ENCODE measurements at places on chromosomes 5 and 9.
A peak's percentile ranks its signal among the peaks of the same experiment; 100 is the strongest.

DNA sequence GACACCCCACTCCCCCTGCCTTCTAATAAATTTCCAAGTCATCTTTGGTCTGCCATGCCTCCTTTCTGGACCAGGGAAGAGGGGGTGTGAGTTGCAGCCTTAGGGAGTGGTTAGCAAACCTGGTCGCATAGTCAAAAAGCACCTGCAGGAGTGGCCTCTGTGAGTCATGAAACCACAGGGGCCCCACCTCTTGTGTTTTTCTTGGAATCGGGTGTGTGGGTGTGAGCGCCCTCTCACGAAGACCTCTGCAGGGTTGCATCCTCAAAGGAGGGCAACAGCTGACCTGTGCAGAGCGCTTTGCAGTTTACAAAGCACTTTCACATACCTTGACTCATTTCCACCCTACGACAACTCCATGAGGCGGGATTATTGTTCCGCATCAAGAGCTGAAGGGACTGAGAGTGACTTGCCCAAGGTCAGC is 36.8 kb upstream of the TEX48 start:
- peak; percentile 49 for DNase-seq

GRCh38 chr9:108708448-108708847 is 147.3 kb downstream of the ACTL7B start:
- no peak for DNase-seq

- DNase-seq = no peak
These were observed 62.6 kb downstream of the ANKRD55 start for GRCh38 chr5:56170557-56170956.

GRCh38 chr5:89901346-89901745 is 508.2 kb downstream of the CETN3 start:
- DNase-seq = no peak

DNA sequence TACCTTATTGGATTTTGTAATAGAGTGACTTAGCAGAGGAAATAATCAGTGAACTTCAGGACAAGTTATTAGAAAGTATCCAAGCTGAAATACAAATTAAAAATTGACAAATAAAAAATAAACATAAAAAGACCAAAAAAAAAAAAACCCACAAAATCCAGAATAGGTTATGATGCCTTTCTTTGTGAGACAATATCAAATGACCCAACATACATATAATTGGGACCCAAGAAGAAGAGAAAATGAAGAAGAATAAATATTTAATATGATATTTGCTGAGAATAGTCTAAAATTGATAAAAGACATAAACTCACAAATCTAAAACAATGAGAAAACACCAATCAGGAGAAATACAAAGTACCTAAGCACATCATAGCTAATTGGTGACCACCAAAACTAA is 81.8 kb downstream of the ICE1 start:
- no peak for DNase-seq

- no peak for DNase-seq
These were observed 1.8 kb upstream of the ADAMTS13 start for GRCh38 chr9:133420392-133420827.

- no peak for DNase-seq
These were observed 119.1 kb upstream of the RASEF start for GRCh38 chr9:83182071-83182470.

DNA sequence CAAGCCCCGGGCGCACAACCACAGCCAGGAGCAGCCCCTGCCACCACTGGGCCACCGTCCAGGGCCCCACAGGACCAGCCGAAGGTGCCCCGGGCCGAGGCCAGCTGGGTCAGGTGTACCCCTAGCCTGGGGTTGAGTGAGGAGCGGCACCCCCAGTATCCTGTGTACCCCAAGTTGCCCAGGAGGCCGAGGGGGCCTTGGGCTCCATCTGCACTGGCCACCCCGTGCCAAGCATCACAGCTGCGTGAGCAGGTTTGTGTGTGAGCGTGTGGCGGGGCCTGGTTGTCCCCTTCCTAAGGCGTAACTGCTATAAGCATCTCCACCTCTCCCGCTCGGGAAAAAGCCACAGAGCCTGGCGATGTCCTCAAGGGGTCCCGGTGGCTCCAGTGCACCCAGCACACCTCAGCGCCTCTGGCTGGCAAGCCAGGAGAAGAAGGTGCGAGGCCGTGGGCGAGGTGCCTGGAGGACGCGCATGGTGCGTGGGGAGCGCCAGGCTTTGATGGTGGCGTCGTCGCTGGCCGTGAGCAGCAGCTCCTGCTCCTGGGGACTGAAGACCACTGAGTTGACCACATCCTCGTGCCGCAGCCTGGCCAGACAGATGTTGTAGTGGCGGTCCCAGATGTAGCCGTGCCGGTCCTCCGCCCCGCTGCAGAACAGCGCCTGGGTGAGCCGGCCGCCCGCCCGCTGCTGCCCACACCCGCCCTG is 3.9 kb downstream of the FBXW5 start:
- no peak for DNase-seq

- no peak for DNase-seq
These were observed 1.4 kb downstream of the NSUN2 start for GRCh38 chr5:6631441-6631840.

- DNase-seq = no peak
These were observed 1.1 kb downstream of the GRM6 start for GRCh38 chr5:178993955-178994579.

DNA sequence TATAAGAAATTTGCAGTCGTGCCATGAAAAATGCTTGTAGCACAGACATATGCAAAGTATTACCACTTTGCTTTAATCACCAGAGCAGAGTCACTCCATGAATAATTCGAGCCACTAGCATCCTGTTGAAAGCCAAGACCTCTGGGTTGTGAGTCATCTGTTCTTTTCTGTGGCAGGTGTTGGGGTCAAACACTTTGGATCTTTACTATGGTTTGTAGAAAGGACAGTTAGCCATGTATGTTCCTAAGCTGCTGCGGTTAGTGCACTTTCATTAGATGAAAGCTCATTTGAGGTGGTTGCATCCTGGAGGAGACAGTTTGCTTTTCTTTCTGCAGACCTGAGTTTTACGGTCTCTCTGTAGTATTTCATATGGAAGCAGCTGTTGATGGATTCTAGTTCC is 223.7 kb downstream of the DMRT2 start:
- DNase-seq = no peak

- DNase-seq = no peak
These were observed 166.3 kb downstream of the C5orf15 start for GRCh38 chr5:133801955-133802751.

- no peak for DNase-seq
These were observed 34.1 kb upstream of the CPLANE1 start for GRCh38 chr5:37283214-37283820.

- no peak for DNase-seq
These were observed 522.3 kb upstream of the ST8SIA4 start for GRCh38 chr5:101425339-101425859.

DNA sequence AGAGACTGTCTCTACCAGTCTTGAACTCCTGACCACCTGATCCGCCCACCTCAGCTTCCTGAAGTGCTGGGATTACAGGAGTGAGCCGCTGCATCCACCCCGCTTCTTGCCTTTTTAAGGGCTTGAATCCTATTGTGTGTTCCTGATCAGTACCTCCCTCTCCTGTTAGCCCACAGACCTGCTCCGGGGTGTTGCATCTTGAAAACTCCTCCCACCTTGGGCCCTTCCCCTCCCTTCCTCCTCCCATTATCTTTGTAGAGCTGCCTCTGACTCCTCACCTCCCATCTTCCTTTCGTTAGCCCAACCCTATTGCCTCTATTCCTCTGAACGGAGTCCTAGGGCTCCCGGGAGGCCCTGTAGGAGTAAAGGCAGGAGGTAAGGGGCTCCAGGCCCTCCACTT is 48.5 kb upstream of the NEK6 start:
- DNase-seq = no peak

- no peak for DNase-seq
These were observed 123.3 kb upstream of the DPYSL3 start for GRCh38 chr5:147633173-147633572.

DNA sequence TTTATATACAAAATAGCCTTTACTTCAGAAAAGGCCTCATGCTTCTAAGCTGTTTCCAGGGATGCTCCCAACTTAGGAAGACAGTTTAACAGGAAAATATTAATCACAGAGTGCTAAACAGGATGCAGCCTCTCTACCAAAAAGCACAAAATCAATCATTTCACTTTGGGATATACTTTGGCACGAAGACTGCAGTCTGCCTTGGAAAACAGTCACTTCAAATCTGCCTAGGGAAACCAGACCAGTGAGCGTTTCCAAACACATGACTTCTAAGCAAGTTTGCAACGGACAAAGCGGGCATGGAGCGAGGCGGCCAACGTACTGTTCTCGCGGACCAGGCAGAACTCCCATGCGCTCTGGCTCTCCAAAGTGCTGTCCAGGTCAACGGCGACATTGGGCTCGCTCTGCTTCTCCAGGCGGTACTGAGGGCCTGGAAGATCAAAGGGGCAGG is 201.0 kb downstream of the MAPKAP1 start:
- DNase-seq = no peak

- no peak for DNase-seq
These were observed 81.6 kb upstream of the NFIB start for GRCh38 chr9:14395317-14396082.

GRCh38 chr5:41834506-41834905 is 35.7 kb downstream of the OXCT1 start:
- no peak for DNase-seq

- no peak for DNase-seq
These were observed 57.5 kb upstream of the GNAQ start for GRCh38 chr9:78089111-78089510.

DNA sequence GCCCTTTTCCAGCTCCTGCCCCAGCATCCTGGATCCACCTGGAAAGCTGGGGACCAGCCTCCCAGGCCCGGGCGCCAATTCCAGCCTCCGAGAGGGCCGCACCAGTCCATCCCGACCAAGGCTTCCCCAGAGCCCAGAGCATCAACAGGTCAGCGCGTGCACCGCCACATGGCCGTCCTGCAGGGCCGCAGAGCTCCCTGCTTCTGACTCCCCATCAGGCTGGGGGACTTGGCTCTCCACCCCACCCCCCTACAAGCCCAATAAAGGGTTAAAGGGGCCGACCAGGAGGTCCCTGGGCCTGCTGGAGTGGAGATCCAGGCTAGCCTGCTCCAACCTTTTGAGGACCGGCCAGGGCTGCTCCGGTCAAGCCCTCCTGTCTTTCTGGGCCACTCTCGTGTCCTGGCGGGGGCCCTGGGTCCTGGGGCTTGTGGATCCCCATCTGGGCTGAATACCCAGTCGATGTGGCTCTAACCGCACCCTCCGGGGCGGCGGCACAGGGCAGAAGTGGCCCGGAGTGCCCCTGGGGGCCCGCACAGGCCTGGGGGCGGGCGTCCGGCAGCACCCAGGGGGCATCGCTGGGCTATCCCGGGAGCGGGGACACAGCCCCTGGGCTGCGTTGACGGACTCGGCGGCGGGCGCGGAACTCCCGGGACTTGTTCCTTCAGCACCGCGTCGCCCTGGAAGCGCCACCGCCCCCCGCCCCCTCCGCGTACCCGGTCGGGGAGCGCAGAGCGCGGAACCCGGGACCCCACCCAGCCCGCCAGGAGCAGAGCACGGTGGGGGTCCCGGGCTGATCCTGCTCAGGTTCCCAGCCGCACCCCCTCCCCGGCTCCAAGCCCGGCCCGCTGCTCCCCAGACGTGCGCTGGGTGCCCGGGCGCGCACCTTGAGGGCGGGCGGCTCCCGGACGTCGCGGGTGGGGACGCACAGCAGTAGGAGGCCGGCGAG is 590 bp downstream of the ENTPD2 start:
- no peak for DNase-seq

- no peak for DNase-seq
These were observed 2.3 kb downstream of the CCDC69 start for GRCh38 chr5:151221574-151221973.

GRCh38 chr5:78661691-78662090 is 13.1 kb upstream of the LHFPL2 start:
- DNase-seq = no peak

DNA sequence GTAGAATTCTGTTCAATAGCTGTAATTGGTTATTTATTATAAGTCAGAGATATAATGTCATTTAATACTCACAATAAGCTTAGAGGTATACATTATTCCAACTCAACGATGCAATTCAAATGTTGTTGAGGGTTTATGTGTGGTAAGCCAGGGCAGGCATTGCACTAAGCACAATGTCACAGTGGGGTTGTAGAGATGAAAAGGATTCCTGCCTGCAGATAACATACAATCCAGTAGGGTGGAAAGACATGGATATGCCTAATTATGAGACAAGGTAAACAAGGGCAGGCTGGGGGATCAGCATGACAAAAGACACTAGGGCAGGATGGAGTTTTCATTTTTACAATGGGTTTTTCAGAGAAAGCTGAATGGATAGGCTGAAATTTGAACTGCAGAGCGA is 98.7 kb upstream of the PALM2AKAP2 start:
- no peak for DNase-seq
